ENCODE measurements at places on chromosomes 5 and 9. TPM values are rescaled to one million over a fixed set of nuclear protein-coding genes. Genes with fewer than 3 reads are reported as not detected.

Gene SPEF2
- polyA plus RNA-seq: 71.2 TPM

Gene PHF24
- polyA plus RNA-seq: 0.47 TPM

Gene N4BP3
- polyA plus RNA-seq: 5.7 TPM

Gene RNF183
- polyA plus RNA-seq: 10.7 TPM

Gene ADAMTS13
- 14.6 TPM for polyA plus RNA-seq

Gene ADRB2
- polyA plus RNA-seq: 0.11 TPM

Gene FOXD4L5
- 0.28 TPM for polyA plus RNA-seq

Gene UBAP2
- 43.5 TPM for polyA plus RNA-seq

Gene FAM221B
- not detected for polyA plus RNA-seq

Gene CBY3
- 0.55 TPM for polyA plus RNA-seq

Gene TYRP1
- 2.5 TPM for polyA plus RNA-seq

Gene SAXO1
- polyA plus RNA-seq: 0.29 TPM

Gene ITK
- 0.14 TPM for polyA plus RNA-seq

Gene BHMT
- 242 TPM for polyA plus RNA-seq

Gene RIMOC1
- polyA plus RNA-seq: 29.8 TPM

Gene GPR150
- 0.06 TPM for polyA plus RNA-seq

Gene CD274
- polyA plus RNA-seq: 1.2 TPM

Gene FBXL7
- 29.1 TPM for polyA plus RNA-seq

Gene IFNA2
- polyA plus RNA-seq: not detected

Gene PELO
- 29.6 TPM for polyA plus RNA-seq

Gene EFNA5
- 28.2 TPM for polyA plus RNA-seq

Gene SLC2A6
- 1.6 TPM for polyA plus RNA-seq

Gene TMEM252
- 8.6 TPM for polyA plus RNA-seq

Gene PCDHA11
- 0.09 TPM for polyA plus RNA-seq

Gene SNX30
- 20.8 TPM for polyA plus RNA-seq

Gene IFNW1
- not detected for polyA plus RNA-seq

Gene CLIC3
- polyA plus RNA-seq: 0.37 TPM

Gene FOXI1
- polyA plus RNA-seq: 4.9 TPM

Gene PHYHD1
- 56.2 TPM for polyA plus RNA-seq

Gene CSF1R
- 18.6 TPM for polyA plus RNA-seq

Gene MPDZ
- polyA plus RNA-seq: 52.2 TPM

Gene KYAT1
- polyA plus RNA-seq: 27.9 TPM

Gene CCDC69
- polyA plus RNA-seq: 4.5 TPM

Gene SV2C
- polyA plus RNA-seq: 1.3 TPM

Gene UBE2QL1
- polyA plus RNA-seq: 0.83 TPM

Gene INSYN2B
- 1.9 TPM for polyA plus RNA-seq

Gene ADRA1B
- polyA plus RNA-seq: 3.2 TPM

Gene PCDHA10
- polyA plus RNA-seq: 0.23 TPM

Gene SLCO6A1
- not detected for polyA plus RNA-seq

Gene GSN
- polyA plus RNA-seq: 208 TPM

Gene CDX1
- polyA plus RNA-seq: 1.0 TPM

Gene LRRC19
- polyA plus RNA-seq: 12.2 TPM

Gene ABCA2
- 61.6 TPM for polyA plus RNA-seq

Gene PRKAA1
- polyA plus RNA-seq: 62.0 TPM

Gene ANKRD55
- 1.2 TPM for polyA plus RNA-seq

Gene OR13C5
- not detected for polyA plus RNA-seq

Gene DMGDH
- 19.5 TPM for polyA plus RNA-seq

Gene CSNK1A1
- polyA plus RNA-seq: 214 TPM

Gene ZNF883
- polyA plus RNA-seq: 7.8 TPM

Gene DPYSL3
- 33.1 TPM for polyA plus RNA-seq

Gene EGFL7
- polyA plus RNA-seq: 43.8 TPM

All from renal cortex interstitium (tissue), 15 donors.